ENCODE measurements at places on chromosomes 13 and 19. TPM values are rescaled to one million over a fixed set of nuclear protein-coding genes. Genes with fewer than 3 reads are reported as not detected.

Gene TEX101
- not detected for total RNA-seq

Gene VSTM2B
- not detected for total RNA-seq

GRCh38 chr13:112522578-112522977 is 65.4 kb downstream of the TUBGCP3 start:
- no peaks in the 10 kb centered on the region for H3K27me3 ChIP-seq
- DNase-seq, result no peak
- H3K4me1 ChIP-seq, result no peaks in the 10 kb centered on the region

Gene RDH8
- total RNA-seq, result not detected

DNA sequence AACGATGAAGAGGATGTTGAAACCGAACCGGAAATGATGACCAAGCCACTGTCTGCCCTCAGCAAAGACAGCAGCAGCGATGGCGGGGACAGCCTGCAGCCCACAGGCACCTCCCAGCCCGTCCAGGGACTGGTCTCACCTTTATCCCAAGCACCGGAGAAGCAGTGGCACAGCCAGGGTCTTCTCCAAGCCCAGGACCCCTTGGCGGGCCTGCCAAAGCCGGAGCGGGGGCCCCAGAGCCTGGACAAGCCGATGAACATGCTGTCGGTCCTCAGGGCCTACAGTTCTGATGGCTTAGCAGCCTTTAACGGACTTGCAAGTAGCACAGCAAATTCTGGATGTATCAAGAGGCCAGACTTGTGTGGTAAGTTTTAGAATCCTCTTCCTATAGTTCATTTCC is 177.0 kb downstream of the ZNF536 start:
- no peaks in the 10 kb centered on the region for H3K27me3 ChIP-seq
- DNase-seq, result no peak
- H3K4me1 ChIP-seq, result no peaks in the 10 kb centered on the region

DNA sequence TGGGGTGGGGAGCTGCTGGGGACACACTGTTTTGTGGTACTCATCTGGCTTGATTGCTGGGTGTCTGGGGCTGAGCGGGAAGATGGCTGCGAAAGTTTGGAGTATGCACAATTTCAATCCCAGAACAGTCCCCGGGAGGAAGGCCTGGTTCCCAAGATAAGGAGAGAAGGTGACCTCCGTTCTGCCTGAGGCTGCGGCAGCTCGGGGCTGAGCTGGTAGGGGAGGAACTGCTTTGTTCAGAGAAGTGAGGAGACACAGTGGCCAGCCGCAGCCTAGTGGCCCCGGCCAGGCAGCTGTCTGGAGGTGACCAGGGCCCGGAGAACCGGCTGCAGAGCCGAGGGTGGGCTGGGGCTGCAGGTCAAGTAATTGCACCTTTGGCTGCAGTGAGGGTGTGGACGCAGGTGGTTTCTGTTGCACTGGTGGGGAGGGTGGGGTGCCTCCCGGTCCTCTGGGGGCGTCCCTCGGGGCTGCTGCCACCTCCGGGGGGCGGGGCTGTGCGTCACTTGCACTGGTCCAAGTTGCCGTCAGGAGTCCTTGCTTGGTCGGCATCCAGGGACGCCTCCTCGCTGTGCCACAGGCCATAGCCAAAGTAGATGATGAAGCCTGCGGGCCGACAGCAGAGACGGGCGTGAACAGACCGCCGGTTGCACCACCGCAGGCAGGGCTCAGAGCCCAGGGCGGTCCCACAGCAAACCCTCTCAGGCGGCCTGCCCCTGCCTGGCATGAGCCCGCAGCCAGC is 81.3 kb downstream of the SLC7A1 start:
- no peak for DNase-seq
- H3K4me3 ChIP-seq, result no peak overlapping the region
- no peaks in the 10 kb centered on the region for H3K36me3 ChIP-seq
- H3K27me3 ChIP-seq, result no peaks in the 10 kb centered on the region
- no peaks in the 10 kb centered on the region for H3K4me1 ChIP-seq

DNA sequence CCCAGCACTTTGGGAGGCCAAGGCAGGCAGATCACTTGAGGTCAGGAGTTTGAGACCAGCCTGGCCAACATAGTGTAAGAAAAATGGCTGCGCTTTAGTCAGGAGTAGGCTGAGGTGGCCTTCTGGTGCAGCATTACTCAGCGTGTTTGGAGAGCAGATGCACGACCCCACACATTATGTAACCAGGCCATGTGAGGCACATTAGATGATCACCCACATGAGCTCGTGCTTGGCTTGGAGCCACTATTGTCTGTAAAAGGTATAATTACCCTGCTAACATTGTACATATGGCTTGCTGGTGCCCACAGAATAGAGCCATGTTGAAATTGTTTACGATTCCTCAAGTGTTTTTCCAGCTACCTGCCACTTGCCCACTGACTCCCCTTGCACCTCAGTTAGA is 24.0 kb upstream of the SCEL start:
- H3K4me1 ChIP-seq, result no peaks in the 10 kb centered on the region
- no peaks in the 10 kb centered on the region for H3K36me3 ChIP-seq
- DNase-seq, result no peak
- H3K4me3 ChIP-seq, result no peak overlapping the region
- H3K27me3 ChIP-seq, result no peaks in the 10 kb centered on the region

DNA sequence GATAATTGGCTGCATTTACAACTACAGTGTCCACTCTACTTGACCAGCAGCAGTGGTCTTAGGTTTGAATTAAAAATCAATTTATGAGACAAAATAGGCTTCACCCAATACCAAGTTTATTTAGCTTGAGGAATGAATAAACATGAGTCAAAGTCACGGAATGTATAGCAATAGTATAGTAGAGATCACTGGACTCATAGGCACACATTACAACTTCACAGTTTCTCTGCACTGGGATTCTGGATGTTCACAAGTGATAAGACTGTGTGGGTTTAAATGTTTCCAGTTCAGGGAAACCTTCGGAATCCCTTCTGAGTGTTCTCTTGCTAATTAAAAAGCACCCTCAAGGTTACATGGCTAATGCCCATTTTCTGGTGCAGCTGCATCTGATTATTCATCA is 1064.9 kb downstream of the SLITRK5 start:
- no peak overlapping the region for H3K27ac ChIP-seq
- no peak for DNase-seq
- no peaks in the 10 kb centered on the region for H3K27me3 ChIP-seq
- H3K4me3 ChIP-seq, result no peak overlapping the region
- no peaks in the 10 kb centered on the region for H3K36me3 ChIP-seq
- no peaks in the 10 kb centered on the region for H3K4me1 ChIP-seq

GRCh38 chr19:12564016-12564664 is 12.9 kb upstream of the ZNF564 start:
- DNase-seq, result peak; percentile 87
- H3K4me3 ChIP-seq, result no peak overlapping the region
- no peaks in the 10 kb centered on the region for H3K36me3 ChIP-seq
- H3K27me3 ChIP-seq, result no peaks in the 10 kb centered on the region

DNA sequence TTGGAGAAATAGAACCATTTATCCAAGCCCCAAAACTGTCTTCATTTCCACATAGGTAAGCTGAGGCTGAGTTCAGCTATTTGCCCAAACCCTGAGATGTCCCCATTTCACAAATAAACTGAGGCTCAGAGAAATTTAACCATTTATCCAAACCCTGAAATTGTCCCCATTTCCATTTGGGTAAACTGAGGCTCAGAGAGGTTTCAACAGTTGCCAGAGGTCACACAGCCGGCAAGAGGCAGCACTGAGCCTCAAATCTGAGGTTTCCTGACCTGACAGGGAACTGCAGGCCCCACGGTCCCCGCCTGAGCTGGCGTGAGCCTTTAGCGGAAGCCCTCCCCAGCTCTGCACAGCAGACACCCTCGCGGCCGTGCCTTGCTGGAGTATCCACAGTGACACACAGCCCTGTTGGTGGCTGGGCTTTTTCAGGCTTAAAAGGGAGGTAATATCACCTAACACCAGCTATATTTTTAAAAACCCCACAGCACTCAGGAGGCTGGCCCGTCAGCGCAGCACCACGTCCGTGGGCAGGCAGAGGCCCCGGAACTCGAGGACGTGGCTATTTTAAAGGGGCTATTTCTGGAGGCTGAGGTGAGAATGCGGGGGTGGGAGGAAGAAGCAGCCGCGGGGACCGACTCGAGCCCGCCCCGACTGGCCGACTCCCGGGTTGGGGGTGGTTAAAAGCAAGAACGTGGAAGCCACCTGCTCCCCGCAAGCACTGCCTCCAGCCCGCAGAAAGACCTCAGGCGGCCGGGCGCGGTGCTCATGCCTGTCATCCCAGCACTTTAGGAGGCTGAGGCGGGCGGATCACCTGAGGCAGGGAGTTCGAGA is 18.5 kb downstream of the PTPRS start:
- DNase-seq, result peak; percentile 28
- H3K27me3 ChIP-seq, result no peaks in the 10 kb centered on the region
- H3K27ac ChIP-seq, result peak overlapping the region; percentile 29
- no peaks in the 10 kb centered on the region for H3K36me3 ChIP-seq
- no peak overlapping the region for H3K4me3 ChIP-seq

DNA sequence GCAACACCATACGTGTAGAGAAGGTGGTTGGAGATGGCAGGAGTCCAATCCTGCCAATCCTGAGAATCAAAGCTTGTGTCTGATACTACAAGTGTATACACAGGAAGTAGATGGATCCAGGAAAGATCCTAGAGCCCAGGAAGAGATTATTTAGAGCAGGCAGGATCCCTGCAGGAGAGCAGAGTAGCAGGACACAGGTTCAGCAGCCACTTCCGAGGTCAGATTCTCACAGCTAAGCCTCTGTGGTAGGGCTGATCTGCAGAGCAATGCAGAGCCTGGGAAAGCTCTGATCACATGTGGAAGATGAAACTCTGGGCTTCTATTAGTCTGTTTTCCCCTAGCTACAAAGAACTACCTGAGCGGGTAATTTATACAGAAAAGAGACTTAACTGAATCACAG is 28.5 kb upstream of the ZNF331 start:
- no peaks in the 10 kb centered on the region for H3K27me3 ChIP-seq
- H3K4me1 ChIP-seq, result no peaks in the 10 kb centered on the region
- no peak overlapping the region for H3K4me3 ChIP-seq
- no peak for DNase-seq
- no peaks in the 10 kb centered on the region for H3K36me3 ChIP-seq
- H3K27ac ChIP-seq, result no peak overlapping the region

GRCh38 chr19:29308977-29309590 is 96.1 kb upstream of the UQCRFS1 start:
- DNase-seq, result peak; percentile 46
- H3K4me1 ChIP-seq, result peaks cover 28% of the 10 kb centered on the region
- H3K4me3 ChIP-seq, result peak overlapping the region; percentile 31
- no peaks in the 10 kb centered on the region for H3K36me3 ChIP-seq
- peaks cover 54% of the 10 kb centered on the region for H3K27me3 ChIP-seq

GRCh38 chr13:68745502-68745901 is 1362.1 kb upstream of the ATXN8OS start:
- H3K4me3 ChIP-seq, result no peak overlapping the region
- H3K27me3 ChIP-seq, result no peaks in the 10 kb centered on the region
- no peaks in the 10 kb centered on the region for H3K36me3 ChIP-seq
- DNase-seq, result no peak
- no peaks in the 10 kb centered on the region for H3K4me1 ChIP-seq

GRCh38 chr19:10808937-10809649 is 26.9 kb downstream of the TMED1 start:
- H3K36me3 ChIP-seq, result no peaks in the 10 kb centered on the region
- no peak for DNase-seq
- H3K4me1 ChIP-seq, result no peaks in the 10 kb centered on the region
- H3K27me3 ChIP-seq, result no peaks in the 10 kb centered on the region

DNA sequence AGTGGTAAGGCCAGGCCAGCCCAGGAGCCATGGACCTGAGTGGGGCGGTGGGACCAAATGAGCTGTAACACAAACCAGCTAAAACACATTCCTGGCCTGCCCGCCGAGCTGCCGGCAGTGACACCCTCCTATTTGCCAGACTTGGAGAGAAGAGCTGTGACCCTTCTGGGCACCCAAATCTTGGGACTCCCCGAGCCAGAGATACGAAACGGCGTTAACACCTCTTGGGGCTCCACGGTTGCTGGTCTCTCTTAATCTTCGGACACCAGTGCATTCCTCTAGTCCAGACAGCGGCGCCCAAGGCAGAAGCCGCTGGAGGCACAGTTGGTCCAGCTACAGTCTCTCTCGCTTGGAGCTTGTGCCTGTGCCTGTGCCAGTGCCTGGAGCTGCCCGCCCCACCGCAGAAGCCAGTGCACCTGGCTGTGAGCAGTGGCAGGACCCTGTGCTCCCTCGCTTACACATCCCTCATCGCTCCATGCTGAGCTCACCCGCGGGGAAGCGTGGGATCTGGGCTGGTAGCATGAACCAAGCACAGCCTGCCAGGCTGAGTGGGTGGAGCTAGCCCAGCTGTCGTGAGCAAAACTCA is 147.2 kb upstream of the KLHL1 start:
- no peaks in the 10 kb centered on the region for H3K27me3 ChIP-seq
- no peak overlapping the region for H3K4me3 ChIP-seq
- H3K36me3 ChIP-seq, result no peaks in the 10 kb centered on the region

DNA sequence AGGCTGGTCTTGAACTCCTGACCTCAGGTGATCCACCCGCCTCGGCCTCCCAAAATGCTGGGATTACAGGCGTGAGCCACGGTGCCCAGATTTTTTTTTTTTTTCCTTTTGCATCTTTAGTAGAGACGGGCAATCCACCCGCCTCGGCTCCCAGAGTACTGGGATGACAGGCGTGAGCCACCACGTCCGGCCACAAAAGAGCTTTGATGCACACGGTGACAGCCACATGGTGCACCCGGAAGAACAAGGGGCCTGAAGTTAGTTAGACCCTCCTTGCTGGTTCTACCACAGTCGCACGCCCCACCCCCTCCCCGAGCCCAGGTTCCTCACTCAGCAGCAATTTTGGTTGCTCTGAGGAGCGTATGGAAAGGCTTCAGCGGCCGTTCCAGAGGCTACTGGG is 54.2 kb upstream of the USE1 start:
- H3K27ac ChIP-seq, result no peak overlapping the region
- H3K36me3 ChIP-seq, result peaks cover 14% of the 10 kb centered on the region
- H3K4me1 ChIP-seq, result no peaks in the 10 kb centered on the region
- DNase-seq, result no peak

- no peaks in the 10 kb centered on the region for H3K27me3 ChIP-seq
- no peaks in the 10 kb centered on the region for H3K36me3 ChIP-seq
- no peak overlapping the region for H3K4me3 ChIP-seq
- no peak for DNase-seq
These were observed 425.5 kb downstream of the RFC3 start for GRCh38 chr13:34243403-34243802.

GRCh38 chr19:47374876-47375693 is 26.0 kb downstream of the DHX34 start:
- no peaks in the 10 kb centered on the region for H3K4me1 ChIP-seq
- H3K27me3 ChIP-seq, result no peaks in the 10 kb centered on the region
- no peak overlapping the region for H3K4me3 ChIP-seq

Gene MBD3L2
- total RNA-seq, result not detected

Data from neural progenitor cell (in vitro differentiated cells).